ENCODE measurements at places on chromosomes 3 and 15. TPM values are rescaled to one million over a fixed set of nuclear protein-coding genes. Genes with fewer than 3 reads are reported as not detected.

The CYP1A1 gene
- 0.13 TPM for total RNA-seq

The SPINK8 gene
- total RNA-seq: not detected

The MTMR10 gene
- total RNA-seq: 34.4 TPM

DNA sequence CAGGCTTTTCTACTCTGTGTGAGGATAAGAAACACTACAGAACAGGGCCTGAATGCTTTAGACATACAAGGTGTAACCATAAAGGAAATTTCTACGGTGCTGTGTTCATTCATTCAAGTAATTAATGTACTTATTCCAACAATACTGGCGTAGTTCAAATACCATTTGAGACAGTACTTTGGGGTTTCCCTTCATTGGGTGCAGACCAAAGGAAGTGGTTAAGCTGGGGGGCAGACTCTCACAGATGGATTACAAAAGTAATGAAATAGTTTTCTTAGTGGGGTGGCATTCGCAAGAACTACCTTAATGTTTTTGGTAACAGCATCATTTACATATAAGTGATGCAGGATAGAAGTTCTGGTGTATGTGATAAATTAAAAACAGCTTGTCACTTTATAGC is 65.9 kb downstream of the BTD start:
- DNase-seq: no peak

- DNase-seq: no peak
Observed at GRCh38 chr3:16998236-16998923, 113.6 kb downstream of the PLCL2 start.

GRCh38 chr3:52671676-52672075 is 14.0 kb downstream of the PBRM1 start:
- no peak for DNase-seq

Measured in mucosa of descending colon (tissue), 3 donors.